Non-pigmented ciliary epithelial cell (primary cell): ENCODE measurements at places on chromosomes 7 and 10.

- peak; percentile 11 for DNase-seq
These were observed 481.6 kb downstream of the SH2D4B start for GRCh38 chr10:81019029-81019890.

DNA sequence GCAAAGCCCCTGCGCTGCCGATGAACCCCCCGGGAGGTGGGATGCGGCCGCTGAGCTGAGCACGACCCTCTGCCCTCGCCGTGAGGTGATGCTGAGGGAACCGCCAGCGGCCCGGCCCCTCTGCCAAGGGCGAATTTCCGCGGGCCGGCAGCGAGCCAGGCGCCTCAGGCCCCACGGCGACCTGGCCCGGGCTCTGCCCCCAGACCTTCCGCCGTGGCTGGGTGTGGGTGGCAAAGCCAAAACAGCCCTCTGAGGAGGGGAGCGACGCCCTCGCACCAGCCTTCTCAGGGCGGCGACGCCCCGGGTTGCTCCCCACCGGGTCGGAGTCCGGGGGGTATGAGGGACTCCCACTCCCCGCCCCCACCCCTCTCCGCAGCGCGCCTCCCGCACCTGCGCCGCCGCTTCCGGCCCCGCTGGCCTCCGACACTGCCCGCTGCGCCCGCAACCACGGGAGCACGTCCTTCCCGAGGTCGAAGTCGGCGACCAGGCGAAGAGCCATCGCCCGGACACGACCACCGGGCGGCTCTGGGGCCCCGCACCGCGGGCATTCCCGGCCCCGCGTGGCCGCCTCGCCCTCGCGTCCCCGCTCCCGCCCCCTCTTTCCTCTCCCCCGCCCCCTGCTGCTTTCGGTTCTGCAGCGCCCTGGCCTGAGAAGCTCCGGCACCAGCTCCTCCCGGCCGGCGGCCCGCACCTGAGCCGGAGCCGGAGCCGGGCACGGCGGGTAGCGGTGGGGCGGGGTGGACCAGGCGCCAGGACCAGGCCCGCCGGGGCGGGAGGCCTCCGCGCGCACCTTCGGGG, at the start of gene GSAP:
Gene GSAP, minus strand, starts transcription at position 527 of the 798 bp plus-strand sequence. Its CDS starts 28 bp downstream, at position 499.
- DNase-seq, result no peak

- no peak for DNase-seq
These were observed 27.6 kb downstream of the AMZ1 start for GRCh38 chr7:2715341-2716231.

GRCh38 chr10:33422471-33423153, 88.1 kb upstream of the NRP1 start:
- DNase-seq, result no peak

DNA sequence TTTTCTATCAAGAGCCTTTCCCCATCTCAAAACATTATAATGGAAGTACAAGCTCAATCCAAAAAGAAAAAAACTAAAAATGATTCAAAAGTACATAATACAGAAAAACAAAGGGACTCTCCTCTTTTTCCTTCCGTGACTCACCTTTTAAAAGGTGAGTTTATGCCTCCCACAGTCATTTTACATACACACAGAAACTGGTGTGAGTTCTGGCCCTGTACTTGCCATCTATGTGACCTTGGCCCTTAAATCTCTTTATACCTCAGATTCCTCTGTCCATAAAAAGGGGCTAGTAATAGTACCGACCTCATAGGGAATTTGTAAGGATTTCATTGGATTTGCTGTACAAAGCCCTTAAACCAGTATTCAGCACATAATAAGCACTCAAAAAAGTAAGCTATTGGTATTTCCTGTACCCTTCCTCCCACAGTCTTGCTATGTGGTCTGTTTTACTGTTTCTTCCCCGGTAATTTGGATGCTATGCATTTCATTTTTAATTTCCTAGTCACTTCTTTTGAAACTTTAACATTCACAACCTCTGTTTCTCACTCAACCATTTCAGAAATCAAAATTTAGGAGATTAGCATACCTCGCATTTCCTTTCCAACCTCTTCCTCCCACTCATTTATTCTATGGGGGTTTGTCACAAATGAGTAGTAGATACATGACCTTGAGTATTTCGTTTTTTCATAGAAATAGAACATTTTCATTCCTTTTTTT, 39.0 kb downstream of the STK17A start:
- DNase-seq, result no peak

DNA sequence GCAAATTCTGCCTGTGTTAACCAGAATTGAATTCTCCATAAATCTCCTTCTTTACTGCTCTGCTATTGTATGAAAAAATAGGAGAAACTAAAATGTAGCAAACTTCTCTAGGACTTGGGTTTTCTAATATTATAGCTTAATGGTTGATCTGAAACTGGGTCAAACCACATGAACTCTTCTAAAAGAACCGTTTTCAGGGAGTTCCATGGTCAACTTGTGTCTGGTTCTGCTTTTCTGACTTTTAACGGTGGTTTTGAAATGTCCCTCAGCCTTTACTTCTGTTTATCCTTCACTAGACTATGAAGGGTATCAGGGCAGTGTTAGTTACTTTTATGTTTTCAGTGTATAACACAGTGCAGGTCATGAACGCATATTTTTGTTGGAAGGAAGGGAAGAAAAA, 242.2 kb downstream of the TSPAN12 start:
- DNase-seq, result no peak

GRCh38 chr10:13892871-13893270, 306.1 kb downstream of the PRPF18 start:
- no peak for DNase-seq

GRCh38 chr7:112298543-112299100, 92.1 kb downstream of the ZNF277 start:
- DNase-seq, result no peak

DNA sequence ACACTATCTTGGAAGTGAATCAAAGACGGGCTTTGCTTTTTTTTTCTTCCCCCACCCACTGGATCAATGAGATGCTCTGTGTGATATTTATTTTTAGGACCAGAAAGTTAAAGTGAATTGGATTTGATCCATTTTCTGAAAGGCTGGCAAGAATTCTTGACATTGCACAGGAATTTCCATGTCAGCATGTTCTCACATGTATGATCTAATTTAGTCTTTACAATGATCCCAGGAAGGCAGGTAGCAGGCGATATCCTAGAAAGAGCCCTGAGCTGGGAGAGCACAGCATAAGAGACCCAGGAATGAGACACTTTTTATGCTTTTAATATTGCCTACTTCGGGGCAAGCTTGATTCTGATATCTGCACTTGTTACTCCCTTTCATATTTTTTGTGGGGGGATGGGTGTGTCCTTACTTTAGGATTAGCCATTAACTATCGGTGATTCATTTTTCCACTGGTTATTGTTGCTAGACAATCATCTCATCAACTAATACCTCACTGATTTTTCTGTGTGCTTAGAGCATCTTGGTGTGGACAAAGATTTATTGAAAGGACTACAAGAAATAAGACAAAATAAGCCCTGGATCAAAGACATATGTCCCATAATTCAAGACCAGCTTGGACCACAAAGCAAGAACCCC, 58.1 kb downstream of the NRP1 start:
- DNase-seq, result no peak
